Activated T-helper 1 cell treated with anti-CD3 and anti-CD28 coated beads, Interleukin-12 subunit alpha, Interleukin-12 subunit beta, Interleukin-2, Interleukin-4 antibody, amounts not matched to agents 30 ng/mL and 10 ng/mL and 1 ng/mL, durations not matched to agents 14 hours and 24 hours and 36 hours (primary cell): ENCODE measurements at places on chromosomes 2 and 18. TPM values are rescaled to one million over a fixed set of nuclear protein-coding genes. Genes with fewer than 3 reads are reported as not detected.

Gene ZSWIM2
- not detected in 2 replicates for total RNA-seq

Gene MPP4
- not detected in 2 replicates for total RNA-seq

Gene UGT1A5
- not detected in 2 replicates for total RNA-seq

Gene HOXD3
- not detected in 2 replicates for total RNA-seq

Gene NMUR1
- total RNA-seq, result 0.05 TPM in 1 of 2 replicates, not detected in the other

Gene CHST9
- not detected in 2 replicates for total RNA-seq

Gene SLC9A2
- total RNA-seq, result not detected in 2 replicates

Gene AMER3
- not detected in 2 replicates for total RNA-seq

Gene SNORC
- total RNA-seq, result 0.98 and 1.8 TPM in 2 replicates

Gene LRRTM4
- not detected in 2 replicates for total RNA-seq

Gene DUSP19
- 1.0 and 1.7 TPM in 2 replicates for total RNA-seq

Gene CAPN13
- not detected in 2 replicates for total RNA-seq

Gene CRYGD
- total RNA-seq, result not detected in 2 replicates

GRCh38 chr2:6627316-6627715 lies 238.4 kb downstream of the CMPK2 start:
- no peak for DNase-seq

DNA sequence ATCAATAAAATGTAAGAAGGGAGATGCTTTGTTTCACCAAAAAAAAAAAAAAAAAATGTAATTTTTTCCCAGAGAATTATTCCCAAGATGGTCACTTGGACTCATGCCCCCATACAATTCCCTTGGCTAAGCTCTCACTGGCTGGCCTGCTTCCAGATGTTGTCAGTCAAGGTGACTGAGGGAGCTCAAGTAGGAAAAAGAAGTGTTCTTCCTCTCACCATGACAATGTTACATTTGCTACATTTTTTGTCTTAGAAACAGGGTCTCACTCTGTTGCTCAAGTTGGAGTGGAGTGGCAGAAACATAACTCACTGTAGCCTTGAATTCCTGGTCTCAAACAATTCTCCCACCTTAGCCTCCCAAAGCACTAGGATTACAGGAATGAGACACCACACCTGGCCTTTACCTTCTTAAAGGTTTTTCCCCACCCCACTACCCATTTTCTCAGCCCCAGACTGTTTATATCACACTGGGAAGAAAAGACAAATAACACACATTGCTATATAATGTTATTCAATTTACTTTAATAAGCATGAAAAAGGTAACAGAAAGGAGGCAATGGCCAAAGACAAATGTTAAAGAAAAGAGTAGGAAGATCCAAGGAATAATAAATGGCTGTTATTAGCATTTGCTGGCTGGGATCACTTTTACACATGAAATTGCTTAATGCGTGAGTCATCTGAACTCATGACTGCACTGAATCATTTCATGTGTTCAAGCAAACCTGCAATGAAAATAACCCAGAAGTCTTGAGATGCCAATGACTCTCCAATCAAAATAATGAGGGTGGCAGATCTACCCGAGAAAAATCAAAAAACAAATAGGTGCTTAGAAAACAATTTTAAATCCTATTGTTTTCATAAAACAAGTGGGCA lies 45.2 kb downstream of the ACVR1 start:
- DNase-seq, result no peak

GRCh38 chr2:240627736-240628506 lies 2.6 kb downstream of the GPR35 start:
- no peak for DNase-seq

DNA sequence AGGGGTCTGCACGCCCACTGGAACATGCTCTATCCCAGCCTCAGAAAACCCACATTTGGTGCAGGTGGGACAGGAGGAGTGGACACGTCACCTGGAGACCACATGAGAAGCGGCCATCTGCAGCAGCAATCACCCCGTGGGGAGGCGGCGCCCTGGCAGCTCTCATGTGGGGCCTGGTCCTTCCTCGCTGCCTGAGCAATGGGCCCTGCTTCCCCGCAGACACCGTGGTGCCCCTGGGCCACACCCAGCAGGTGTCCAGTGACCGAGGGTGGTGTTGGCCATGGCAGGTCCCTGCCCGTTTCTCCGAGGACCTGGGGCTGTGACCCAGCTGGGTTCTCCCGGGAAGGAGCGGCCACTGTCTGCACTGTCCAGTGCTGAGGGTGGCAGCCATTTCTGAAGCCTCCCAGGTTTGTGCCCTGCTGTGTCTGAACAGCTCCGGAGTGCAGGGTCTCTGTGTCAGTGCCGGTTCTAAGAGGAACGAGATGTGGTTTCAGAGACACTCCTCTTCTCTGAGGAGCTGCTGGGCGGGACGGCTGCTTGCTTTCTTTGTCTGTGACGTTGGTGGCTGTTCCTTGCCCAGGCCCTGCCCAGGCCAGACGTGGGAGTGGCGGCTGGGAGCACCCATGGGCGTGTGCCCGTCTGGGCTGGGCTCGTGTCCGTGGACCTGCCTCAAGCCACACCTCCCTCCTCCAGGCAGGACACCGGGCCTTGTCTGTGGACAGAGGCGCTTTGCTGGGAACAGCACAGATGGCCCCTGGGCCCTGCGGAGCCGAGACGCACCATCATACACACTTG lies 44.8 kb downstream of the NFATC1 start:
- no peak for DNase-seq

GRCh38 chr18:25137197-25137472 lies 214.8 kb downstream of the ZNF521 start:
- no peak for DNase-seq

GRCh38 chr2:152961351-152961750 lies 242.9 kb downstream of the ARL6IP6 start:
- no peak for DNase-seq

- no peak for DNase-seq
Observed at GRCh38 chr18:31965316-31965970, 22.5 kb upstream of the TRAPPC8 start.

GRCh38 chr2:38187541-38188011 lies 111.6 kb upstream of the CYP1B1 start:
- DNase-seq, result no peak

DNA sequence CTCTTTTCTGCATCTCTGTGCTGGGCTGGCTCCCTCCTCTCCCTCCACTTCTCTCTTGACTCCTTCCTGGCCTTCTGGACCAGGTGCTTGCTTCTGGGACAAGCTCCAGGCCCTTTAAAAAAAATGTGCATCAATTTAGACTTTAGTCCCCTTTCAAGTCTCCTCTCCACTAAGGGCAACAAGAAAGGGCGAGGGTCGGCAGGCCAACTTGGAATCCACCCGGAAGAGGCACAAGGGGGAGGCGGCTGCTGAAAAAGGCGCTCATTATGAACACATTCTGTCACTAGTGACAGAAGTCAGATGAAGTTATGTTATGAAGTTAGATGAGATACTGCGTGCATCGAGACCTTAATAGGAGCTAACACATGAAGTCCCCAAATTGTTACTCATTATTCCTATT lies 13.6 kb upstream of the RHOB start:
- DNase-seq, result no peak

- DNase-seq, result no peak
Observed at GRCh38 chr2:155169317-155169716, 470.8 kb downstream of the KCNJ3 start.

- DNase-seq, result no peak
Observed at GRCh38 chr2:39865751-39866150, 86.7 kb upstream of the THUMPD2 start.

DNA sequence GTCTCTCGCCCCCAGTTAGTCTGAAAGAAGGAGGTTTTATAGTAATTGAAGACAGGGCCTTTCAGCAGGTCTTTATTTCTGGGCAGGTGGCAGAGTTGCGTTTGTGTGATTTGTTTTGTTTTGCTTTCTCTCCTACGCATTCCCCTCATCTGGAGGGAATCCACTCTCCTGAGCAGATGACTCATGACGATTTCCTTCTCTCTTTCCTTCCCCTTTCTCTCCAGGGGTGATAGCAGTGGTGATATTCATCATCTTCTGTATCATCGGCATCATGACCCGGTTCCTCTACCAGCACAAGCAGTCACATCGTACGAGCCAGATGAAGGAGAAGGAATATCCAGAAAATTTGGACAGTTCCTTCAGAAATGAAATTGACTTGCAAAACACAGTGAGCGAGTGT lies 888.8 kb downstream of the CNTNAP5 start:
- no peak for DNase-seq

GRCh38 chr18:63617049-63617914 lies 26.8 kb downstream of the SERPINB4 start:
- no peak for DNase-seq

DNA sequence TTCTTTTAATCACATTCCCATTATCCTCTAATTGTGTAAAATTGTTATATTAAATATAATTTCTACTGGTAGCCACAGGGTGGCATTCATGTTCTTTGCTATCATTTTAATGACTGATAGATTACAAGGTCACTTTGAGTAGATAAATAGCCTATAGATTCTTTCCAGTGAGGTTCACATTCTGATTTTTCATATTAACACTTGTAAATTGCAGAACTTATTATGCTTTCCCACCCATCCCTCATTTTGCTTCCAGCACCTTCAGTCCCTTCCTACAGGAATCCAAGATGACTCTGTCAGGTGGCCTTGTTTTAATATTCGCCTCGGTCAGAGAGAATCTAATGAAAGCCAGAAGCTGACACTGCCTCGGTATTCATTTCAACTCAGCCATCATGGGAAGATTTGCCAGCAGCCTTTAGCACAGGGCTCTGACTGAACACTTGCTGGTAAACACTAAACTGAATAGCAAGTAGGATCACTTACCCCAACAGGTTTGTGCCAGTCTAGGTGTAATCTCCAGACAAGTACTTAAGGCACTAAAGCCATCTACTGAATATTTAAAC lies 101.2 kb upstream of the FSHR start:
- DNase-seq, result no peak

DNA sequence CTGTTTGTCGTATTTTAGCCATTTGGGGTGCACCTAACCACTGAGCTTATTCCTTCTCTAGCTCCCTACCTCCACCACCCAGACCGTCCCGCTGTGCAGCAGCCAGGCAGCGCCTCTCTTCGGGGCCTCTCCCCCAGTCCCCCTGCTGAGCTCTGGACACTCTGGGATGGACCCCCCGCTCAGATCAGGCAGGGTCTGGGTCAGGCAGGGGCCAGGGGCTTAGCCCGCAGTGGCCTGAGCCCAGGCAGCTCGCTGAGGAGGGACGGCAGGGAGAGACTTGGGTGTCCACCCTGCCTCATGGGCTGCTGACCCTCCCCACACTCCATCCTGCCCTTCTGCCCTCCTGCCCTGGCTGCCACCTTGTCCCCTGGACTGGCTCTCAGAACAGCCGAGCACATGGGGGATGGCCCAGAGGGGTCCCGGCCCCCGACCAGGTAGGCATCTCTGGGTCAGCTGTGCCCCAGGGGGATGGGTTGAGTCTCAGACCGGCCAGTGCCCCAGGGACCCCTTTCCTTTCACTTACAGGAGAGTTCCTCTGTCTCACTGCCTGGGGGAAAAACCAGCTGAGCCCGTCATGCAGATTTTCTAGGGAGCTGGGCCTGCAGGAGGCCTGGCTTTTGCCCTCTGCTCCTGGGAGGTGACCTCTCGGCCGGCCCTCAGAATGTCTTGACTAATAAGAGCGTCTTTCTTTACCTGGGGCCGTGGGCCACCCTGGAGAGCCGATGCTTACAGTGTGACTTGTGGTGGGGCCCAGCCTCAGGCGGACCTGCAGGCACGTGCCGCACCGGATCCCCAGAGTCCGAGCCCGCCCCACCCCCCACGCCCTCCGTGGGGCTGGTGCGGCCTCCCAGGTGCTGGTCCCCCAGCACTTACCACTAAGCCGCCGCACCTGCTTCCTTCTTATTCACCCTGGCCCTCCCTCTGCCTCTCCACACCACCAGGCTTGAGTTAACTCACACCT lies 22.8 kb upstream of the PXDN start:
- DNase-seq, result no peak

GRCh38 chr2:1140389-1141003 lies 189.8 kb downstream of the SNTG2 start:
- DNase-seq, result peak; percentile 20
